ENCODE measurements at places on chromosomes 16 and 17. TPM values are rescaled to one million over a fixed set of nuclear protein-coding genes. Genes with fewer than 3 reads are reported as not detected.
A peak's percentile ranks its signal among the peaks of the same experiment; 100 is the strongest.

DNA sequence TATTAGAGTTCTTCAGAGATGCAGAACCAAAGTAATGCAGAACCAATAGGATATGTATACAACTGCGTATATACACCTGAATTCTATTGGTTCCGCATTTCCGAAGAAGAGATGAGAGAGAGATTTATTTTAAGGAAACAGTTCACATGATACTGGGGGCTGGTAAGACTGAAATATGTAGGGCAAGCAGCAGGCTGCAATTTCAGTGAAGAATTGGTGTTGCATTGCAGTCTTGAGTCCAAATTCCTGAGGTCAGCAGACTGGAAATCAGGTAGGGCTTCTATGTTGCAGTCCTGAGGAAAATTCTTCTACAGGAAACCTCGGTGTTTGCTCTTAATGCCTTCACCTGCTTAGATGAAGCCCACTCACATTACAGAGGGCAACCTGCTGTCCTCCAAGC lies 128.2 kb upstream of the MED13 start:
- DNase-seq = no peak

SDK2 gene
- total RNA-seq = 0.94 TPM

DNA sequence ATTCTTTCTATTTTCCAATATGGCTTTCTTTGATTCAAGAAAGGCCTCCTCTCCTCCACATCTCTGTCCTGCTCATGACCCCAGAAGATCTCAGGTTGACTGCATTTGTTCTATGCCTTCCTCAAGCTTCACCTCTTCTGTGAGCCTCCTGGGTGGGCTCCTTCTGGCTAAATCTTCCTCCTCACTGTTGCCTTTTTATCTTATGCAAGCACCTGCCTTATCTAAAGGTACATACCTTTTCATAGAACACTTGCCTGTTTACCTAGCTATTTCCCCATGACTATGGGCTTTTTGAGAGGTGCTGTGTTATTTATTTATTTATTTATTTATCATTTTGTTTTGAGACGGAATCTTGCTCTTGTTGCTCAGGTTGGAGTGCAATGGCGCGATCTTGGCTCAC lies 81.1 kb downstream of the UTP18 start:
- DNase-seq = no peak

KRTAP9-2 gene
- not detected for total RNA-seq

DNA sequence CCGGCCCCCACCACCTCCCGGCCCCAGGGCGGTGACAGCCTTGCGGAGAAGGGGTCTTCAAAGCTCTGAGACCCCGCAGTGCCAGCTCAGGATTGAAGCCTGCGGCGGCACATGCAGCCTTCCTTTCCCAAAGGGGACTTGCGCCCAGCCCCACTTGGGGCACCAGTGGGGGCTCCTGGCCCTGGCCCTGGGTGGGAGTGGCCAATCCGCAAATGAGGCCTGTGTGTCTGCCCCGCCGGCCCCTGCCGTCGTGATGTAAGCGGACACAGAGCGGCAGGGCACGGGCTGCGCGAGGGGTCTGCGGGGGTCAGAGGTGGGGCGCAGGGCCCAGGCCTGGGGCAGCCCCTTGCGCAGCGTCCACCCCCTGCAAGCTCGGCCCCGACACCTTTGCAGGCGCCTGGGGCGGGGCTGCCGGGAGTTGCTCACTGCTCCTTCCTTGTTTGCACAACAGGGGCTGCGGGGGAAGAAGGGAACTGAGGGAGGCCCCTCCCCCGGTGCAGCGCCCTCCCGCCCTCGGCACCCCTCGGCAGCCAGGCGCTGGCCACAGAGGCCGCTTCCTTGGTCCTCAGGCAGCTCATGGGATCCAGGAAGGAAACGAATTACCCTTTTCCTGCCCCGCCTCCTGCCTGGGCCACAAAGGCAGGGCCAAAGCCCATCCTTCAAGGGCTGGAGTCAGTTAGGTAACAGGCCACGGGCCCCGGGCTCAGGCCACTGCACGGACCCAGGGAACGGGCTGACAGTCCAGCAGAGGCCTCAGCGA lies 2.9 kb downstream of the SLC16A3 start:
- DNase-seq = peak; percentile 89

- no peak for DNase-seq
Observed at GRCh38 chr16:57380671-57381462, 8.6 kb downstream of the CX3CL1 start.

GRCh38 chr17:73067075-73067474 lies 25.4 kb downstream of the SLC39A11 start:
- no peak for DNase-seq

KRTAP4-4 gene
- total RNA-seq = not detected

GRCh38 chr17:16934133-16934795 lies 37.7 kb downstream of the TNFRSF13B start:
- no peak for DNase-seq

DNA sequence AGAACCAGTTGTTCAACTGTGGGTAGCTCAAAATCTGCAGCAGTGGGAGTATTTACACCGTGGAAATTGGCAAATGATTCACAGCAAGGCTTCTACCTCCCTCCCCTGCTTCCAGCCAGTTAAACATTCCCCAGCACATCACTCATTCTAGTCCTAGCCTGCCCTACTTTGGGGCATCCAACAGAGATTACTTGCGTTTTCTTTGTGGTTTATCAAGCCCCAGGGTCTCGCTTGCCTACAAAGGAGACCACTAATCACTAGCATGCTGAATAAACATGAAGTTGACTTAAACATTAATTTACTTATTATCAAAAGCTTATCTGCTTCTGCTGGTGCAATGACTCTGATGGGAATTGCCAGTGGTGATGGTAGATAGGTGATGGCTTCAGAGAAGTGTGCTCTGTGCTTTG lies 94.5 kb downstream of the MARF1 start:
- no peak for DNase-seq

- no peak for DNase-seq
Observed at GRCh38 chr16:75676909-75677308, at the start of gene CPHXL2. CPHXL2 (minus strand) TSS chr16:75677009; CDS start chr16:75676999, 10 bp downstream.

DNA sequence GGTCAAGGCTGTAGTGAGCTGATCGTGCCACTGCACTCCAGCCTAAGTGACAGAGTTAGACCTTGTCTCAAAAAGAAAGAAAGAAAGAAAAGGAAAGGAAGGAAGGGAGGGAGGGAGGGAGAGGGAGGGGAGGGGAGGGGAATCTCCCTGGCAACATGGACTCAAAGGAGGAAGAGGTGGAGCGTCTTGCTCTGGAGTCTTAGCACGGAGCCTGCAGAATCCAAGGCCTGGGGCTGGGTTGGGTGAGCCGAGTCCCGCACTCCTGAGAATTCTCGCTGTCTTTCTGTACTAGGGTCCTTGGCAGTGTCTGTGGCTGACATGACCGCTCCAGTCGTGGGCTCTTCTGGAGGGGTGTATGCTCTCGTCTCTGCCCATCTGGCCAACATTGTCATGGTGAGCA lies 36.9 kb downstream of the C17orf75 start:
- no peak for DNase-seq

SLC47A1 gene
- 1.0 TPM for total RNA-seq

DNA sequence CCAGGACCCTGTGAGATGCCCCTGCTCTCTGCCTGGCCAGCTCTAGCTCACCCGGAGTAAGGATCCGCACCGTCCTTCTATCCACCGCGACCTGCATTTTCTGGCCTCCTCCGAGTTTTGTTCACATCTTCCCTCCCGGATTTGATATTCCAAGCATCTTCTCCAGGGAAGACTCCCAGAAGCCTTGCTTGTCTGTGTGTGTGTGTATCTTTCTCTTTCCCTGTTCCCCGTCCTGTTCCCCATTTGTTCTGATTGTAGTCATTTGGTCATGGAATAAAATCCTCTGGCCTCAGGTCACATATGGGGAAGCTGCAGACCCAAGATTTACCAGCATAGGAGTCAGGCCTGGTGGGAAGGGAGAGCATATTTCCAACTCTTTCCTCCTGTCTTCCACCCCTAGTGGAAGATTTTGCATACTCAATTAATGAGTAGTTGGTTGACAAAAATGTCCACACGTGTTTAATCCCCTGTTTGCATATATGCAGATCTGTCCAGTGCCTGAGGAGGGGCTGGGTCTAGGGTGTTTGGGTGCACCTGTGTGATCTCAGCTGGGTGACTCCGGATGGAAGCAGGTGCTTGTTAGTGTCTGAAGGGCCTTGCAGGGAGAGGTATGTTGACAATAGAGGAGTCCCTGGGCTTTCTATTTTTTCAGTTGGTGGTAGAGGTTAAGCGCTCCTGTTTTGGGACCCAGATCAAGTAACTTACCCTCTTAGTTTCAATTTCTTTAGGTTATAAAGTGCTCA lies 1.9 kb downstream of the PRAC1 start:
- peak; percentile 64 for DNase-seq

- DNase-seq = no peak
Observed at GRCh38 chr16:54544553-54545180, 258.1 kb upstream of the IRX3 start.

DNA sequence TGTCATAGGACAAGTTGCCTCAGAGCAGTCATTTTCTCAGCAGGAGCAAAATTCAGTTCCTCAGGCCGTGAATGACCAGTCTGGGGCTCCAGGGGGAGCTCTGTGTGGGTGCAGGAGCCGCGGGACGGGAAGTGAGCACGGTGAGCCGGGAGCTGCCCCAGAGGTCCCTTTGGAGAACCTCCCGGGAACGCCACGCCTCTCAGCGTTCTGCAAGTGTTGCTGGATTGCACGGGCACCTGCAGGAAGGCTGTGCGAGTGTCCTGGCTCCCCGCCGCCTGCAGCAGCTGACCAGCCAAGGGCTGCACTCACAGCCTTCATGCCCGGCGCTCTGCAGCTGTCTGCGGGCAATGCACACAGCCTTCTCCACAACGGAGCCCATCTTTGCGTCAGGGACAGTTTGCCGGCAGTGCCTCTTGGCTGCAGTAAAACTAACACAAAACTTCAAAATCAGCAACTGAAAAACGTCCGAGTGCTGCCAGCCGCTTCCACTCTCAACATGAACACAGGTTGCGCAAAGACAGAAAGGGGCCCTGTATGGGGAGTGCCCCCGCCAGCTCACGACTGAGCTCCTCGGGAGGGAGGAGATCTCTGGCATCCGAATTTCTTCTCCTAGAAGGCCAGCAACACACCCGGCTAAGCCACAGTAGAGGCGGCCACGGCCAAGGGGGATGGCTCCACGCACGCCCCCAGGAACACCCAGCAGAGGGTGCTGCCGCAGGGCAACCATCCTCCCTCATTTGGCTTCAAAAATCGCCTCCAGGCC lies 16.0 kb downstream of the NDUFAF8 start:
- peak; percentile 90 for DNase-seq

CD300H gene
- total RNA-seq = not detected

SYT17 gene
- total RNA-seq = 5.1 TPM

DNA sequence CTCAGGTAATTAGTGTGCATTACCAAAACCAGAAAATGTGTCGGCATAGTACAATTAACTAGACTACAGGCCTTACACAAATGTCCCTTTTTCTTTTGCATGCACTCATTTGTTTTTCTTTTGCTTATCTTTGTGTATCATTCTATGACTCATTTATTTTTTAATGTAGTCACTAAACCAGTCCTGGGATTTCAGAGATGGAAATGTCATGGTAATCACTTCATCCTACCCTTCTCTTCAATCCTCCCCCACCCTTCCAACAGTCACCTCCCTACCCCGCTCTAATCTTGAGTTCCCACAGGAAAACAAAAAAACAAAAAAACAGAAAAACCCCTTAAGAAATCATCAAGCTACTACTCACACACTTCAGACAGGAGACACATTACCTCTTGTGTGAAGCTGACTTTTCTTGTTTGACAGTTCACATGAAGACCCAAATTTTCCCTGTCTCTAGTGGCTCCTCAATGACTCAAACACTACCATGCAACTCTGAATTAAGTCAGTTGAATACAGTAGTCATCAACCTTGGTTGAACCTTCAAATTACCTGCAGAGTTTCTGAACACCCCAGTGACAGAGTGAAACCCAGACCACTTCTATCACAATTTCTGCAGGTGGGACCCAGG lies 242.4 kb upstream of the SALL1 start:
- DNase-seq = no peak

- no peak for DNase-seq
Observed at GRCh38 chr17:82089723-82090548, 8.1 kb downstream of the FASN start.

KRT36 gene
- not detected for total RNA-seq

- no peak for DNase-seq
Observed at GRCh38 chr17:55959756-55960155, 193.5 kb upstream of the ANKFN1 start.

SRL gene
- 0.82 TPM for total RNA-seq

- DNase-seq = no peak
Observed at GRCh38 chr17:37659925-37660324, 16.7 kb upstream of the DDX52 start.

- DNase-seq = no peak
Observed at GRCh38 chr17:83032781-83033180, 46.6 kb upstream of the METRNL start.

DNA sequence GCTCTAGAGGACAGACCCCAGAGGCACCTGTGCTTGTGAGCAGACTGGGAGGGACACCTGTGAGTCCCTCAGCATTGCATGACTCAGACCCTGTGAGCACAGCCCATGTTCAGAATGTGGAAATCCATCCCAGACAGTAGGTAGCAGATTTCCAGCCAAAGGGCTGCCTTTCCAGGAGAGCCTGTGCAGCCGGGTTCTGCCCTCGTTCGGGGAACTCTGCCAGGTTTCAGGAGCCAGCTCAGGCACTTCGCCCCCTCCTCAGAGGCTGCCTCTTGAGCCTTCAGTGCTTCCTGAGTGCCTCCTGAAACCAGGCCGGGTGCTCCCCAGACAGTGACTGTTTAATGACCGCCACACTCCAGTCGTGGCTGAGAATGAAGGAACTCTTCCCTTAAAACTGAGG lies 23.3 kb upstream of the SDR42E2 start:
- no peak for DNase-seq

DNA sequence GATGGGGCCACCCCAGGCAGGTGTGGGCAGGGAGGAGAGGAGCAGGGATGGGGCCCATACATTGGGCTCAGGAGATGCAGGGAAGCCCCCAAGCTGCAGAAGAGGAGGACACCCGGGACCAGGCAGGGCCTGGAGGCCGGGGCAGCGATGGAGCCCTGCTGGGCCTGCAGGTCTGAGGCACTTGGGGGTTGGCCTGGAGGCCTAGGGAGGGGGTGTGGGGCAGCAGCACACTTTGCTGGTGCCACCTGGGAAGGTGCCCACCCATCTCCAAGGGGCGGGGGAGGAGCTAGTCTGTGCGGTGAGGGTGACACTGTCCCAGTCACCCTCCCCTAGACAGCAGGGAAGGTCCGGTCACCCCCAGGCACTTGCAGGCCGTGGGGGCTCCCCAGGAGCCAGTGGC lies 6.4 kb upstream of the CCDC57 start:
- no peak for DNase-seq

- DNase-seq = peak; percentile 60
Observed at GRCh38 chr17:13024526-13025257, 6.9 kb upstream of the ELAC2 start.

GRCh38 chr16:78057803-78058564 lies 35.6 kb downstream of the CLEC3A start:
- DNase-seq = no peak

GLP2R gene
- 4.8 TPM for total RNA-seq

DNA sequence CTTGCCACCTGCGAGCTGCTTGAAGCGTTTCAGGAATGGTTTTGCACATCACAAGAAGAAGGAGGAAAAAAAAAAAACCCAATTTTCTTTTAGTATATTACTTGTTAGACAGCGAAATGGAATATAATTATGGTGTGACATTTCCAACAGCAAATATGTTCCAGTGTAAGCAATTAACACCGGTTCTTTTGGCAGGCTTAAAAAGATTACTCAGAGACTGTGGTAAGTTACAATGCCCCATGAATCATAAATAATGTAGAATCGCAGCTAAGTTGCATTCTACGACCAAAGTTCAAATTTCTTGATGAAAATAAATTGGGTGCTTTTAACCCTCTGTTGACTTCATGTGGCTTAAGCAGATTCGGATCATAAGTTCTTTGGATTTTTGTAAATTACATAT lies 245.2 kb downstream of the XYLT1 start:
- DNase-seq = no peak

- DNase-seq = no peak
Observed at GRCh38 chr17:36907407-36907806, 29.9 kb upstream of the LHX1 start.

Data from colonic mucosa (tissue), 4 donors.